ENCODE measurements at places on chromosomes 13 and 19.

DNA sequence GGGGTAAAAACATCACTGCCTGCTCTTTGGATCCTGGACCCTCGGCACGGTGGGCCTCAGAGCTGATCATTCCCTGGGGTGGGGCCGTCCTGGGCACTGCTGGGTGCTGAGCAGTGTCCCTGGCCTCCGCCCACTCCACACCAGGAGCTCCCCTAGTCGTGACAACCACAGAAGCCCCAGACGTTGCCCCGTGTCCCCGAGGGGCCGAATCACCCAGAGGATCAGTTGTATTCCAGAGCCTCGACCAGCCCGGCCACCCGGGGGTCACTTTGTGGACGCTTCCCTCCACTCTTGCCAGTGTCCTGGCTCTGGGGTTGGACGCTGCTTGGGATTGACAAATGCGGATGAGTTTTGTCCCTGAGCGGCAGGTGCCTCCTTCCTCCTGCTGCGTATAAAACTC is 10.2 kb downstream of the C2CD4C start:
- DNase-seq = no peak

DNA sequence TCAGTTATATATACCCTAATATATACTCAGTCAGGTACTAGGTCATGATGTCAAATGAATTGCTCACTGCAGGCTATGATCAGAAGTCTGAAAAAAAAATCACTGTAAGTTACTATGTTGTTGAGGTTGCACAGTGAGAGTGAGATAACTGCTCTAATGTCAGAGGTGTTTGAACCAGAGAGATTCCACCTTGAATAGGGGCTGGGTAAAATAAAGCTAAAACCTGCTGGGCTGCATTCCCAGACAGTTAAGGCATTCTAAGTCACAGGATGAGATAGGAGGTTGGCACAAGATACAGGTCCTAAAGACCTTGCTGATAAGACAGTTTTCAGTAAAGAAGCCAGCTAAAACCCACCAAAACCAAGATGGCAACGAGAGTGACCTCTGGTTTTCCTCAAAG is 10.2 kb downstream of the EPSTI1 start:
- no peak for DNase-seq

DNA sequence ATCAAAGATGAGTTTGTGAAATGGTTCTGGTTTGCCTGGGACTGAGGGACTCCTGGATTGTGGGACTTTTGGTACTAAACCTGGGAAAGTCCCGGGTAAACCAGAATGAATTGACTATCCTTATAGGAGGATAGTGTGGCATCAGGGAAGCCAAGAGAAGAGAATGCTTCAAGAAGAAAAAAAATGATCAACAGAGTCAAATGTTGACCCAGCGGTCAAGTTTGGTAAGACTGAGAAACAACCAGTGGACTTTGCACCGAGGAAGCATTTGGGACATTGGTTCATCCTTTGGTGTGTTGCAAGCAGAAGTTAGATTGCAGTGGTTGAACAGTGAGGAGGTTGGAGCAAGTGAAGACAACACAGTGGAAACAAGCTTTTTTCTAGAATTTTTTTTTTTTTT is 33.5 kb downstream of the CLEC17A start:
- DNase-seq = no peak

DNA sequence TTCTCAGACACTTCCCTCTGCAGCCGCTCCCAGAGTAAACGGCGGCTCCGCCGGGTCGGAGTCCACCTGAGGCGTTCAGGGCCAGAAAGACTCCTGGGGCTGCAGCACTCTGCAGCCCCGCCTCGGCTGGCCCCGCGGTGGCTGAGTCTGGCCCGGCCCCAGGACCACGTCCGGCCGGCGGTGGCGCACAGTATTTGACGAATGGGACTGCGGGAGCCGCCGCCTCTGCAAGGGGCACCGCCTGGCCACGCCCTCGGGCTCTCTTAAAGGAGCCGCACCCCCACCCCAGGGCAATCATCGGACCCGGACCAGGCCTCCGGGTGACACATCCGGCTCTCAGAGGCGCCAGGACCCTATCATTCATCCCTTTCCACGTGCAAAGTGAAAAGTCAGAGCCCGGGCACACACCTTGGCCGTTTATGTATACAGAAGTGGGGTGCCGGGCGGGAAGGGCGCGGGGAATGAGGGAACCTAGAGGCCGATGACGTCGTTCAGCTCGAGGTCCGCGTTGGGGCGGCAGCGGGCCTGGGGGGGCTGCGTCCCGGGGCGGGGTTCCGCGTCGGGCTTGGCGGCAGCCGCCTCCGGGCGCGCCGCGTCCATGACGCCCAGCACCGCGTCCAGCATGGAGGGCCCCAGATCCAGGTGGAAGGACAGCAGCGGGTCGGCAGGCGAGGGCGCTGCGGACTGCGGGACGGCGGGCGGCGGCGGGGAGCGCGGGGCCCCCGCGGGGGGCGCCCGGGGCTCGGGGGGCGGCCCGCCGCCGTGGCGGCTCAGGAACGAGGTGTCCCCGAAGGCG is 1.2 kb upstream of the LENG9 start:
- peak; percentile 82 for DNase-seq
